ENCODE measurements at places on chromosomes 16 and 17.

GRCh38 chr17:65079489-65079900, 23.0 kb upstream of the GNA13 start:
- no peak for DNase-seq

DNA sequence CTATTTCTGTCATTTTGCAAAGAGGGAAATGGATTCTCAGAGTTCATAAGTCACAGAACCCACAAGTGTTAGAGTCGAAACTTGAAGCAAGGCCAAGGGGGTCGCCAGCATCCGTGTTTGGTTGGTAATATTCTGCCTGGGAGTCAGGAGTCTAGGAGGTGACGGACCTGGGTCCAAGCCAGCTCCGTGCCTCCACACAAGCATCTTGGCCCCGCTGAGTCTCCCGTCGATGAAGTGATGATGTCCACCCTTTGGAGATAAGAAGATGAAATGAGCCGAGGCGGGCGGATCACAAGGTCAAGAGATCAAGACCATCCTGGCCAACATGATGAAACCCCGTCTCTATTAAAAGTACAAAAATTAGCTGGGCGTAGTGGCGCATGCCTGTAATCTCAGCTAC, 53.2 kb upstream of the TNRC6C start:
- no peak for DNase-seq

- DNase-seq, result no peak
These were observed 18.6 kb downstream of the ALOX12B start for GRCh38 chr17:8068736-8069586.

- no peak for DNase-seq
These were observed 374.8 kb downstream of the SLC39A11 start for GRCh38 chr17:72717676-72718075.

- no peak for DNase-seq
These were observed 25.9 kb downstream of the NMT1 start for GRCh38 chr17:45086865-45087503.

GRCh38 chr17:66331038-66331816, 28.8 kb downstream of the PRKCA start:
- no peak for DNase-seq

DNA sequence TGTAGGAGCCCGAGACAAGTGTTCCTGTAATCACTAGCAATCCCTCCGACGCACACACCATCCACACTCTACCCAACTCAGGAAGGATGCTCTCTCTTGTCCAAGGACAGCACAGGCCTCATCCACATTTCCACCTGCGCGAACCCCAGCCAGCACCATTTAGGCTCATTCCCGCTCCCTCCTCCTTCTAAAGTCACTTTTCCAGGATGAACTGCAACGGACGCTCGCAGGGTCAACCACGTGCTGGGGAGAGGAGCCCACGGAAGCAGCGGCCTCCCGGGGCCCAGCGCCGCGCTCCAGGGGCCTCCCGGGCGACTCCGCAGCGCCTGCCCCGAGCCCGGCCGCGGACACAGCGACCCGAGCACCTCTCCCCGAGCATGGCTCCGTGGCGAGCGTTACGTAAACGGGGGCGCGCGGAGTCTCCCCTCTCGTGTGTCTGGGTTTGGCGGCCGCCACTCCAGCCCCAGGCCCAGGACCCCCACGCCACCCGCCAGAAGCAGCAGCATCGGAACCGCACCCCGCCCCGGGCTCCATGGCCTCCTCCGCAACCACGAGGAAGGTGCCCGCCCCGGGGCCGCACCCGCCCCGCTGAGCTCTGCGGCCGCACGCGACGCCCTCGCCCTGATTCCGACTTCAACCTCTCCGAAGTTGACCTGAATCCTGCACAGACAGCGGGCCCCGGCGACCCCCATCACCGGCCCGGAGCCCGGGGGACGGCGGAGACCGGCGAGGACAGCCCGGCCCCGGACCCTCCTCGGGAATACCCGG, 668 bp downstream of the USP36 start:
- DNase-seq, result no peak

DNA sequence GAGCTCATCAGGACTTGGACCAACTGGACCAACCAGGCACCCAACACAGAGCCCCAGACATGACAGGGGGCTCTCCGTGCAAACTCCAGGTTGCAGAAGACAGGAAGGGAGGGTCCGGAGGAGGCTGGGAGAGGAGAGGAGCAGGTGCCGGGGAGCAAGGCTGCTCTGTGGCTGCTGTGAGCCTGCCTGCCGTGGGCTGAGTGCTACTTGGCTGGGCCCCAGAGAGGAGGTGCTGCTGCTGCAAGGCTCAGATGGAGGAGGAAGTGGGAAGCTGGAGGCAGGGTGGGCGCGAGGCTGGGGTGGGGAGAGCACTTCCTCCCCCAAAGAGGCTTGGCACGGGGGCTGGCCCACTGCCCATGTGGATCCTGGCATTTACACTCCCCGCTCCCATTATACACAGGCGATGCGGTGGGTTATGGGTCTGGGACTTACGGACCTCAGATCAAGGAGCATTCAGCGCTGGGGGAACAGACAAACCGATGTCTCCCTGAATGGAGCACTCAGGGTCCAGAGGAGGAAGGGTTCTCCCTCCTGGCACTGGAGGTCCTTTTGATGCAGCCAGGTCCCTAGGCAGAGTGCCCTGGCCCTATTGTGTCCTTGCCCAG, 15.9 kb downstream of the EPOP start:
- no peak for DNase-seq

DNA sequence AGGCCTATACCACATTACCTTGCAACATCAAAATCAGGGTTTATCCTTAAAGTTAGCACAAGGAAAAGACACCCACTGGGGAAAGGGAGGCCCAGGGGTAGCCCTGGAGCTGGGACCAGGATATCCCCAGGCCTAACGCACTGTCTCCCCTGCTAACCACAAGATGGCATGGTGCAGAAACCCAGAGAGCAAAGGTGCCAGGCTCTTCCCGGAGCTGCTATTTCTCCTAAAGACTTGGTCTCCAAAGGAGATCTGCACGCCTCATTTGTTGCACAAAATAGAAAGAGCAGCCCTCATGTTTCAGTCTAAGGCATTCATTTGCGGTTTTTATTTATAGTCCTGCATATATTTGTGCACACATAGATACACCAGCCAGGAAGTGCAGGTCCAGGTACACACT, 408.6 kb downstream of the SOX9 start:
- no peak for DNase-seq

GRCh38 chr17:35041390-35041789, 22.1 kb downstream of the RFFL start:
- DNase-seq, result no peak

DNA sequence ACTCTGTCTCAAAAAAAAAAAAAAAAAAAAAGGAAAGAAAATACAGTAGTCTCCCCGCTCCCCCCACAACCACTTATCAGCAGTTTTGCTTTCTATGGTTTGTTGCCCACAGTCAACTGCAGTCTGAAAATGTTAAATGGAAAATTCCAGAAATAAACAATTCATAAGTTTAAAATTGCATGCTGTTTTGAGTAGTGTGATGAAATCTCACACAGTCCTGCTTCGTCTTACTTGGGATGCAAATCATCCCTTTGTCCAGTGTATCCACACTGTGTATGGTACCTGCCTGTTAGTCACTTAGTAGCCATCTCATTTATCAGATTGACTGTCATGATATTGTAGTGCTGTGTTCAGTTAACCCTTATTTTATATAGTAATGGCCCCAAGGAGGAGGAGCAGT, 41.5 kb downstream of the NF1 start:
- no peak for DNase-seq

- no peak for DNase-seq
These were observed 877.7 kb upstream of the CDH8 start for GRCh38 chr16:62913924-62914323.

DNA sequence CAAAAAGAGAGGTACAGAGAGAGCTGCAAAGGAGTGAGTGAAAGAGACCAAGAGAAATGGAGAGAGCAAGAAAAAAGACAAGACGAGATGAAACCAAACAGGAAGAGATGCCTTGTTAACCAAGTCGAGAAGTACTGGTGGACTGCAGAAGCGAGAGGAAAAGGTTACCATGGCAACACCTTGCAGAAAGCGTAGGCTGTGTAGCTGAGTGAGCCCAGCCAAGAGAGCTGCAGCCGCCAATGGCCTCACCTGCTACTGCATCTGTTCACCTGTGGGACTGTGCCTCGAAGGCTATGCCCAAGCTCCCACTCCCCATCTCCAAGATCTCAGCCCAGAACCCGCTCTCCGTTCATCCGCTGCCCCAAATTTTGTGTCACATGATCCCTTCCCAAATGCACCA, 161.3 kb downstream of the SLC39A11 start:
- DNase-seq, result no peak

- no peak for DNase-seq
These were observed 112.0 kb downstream of the AXIN2 start for GRCh38 chr17:65449495-65449894.

DNA sequence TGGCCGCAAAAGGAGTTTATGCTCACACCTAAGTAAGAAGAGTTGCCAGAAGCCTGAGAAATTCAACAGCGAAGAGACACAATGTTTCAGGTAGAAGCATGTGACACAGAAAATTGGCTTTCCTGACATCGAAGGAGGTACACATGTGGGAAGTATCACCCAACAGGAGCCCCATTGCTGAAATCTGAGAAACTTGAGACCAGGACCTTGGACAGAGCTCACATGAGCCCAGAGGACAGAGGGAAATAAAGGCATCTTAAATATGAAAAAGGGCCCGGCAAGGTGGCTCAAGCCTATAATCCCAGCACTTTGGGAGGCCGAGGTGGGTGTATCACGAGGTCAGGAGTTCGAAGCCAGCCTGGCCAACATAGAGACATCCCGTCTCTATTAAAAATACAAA, 304.1 kb upstream of the C16orf82 start:
- DNase-seq, result no peak

- DNase-seq, result peak; percentile 67
These were observed 3.3 kb upstream of the BRD7 start for GRCh38 chr16:50371936-50372595.

DNA sequence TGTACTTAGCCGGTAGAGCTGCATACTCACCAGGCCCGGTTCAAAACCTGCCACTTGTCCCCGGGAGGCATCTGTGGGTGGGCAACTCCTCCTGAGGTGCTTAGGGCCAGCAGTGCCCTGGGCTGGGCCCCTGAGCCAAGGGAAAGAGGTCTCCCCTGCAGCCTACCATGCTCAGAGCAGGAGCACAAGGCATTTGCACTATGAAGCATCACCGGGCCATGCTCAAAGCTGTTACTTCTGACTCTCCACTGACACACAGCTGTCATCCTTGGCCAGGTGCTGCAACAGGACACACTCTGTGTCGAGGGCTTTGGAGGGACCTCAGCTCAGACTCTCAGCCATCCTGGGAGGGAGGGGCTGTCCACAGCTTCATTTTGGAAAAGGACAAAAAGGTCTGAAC, 37.2 kb downstream of the SLC38A8 start:
- DNase-seq, result no peak

DNA sequence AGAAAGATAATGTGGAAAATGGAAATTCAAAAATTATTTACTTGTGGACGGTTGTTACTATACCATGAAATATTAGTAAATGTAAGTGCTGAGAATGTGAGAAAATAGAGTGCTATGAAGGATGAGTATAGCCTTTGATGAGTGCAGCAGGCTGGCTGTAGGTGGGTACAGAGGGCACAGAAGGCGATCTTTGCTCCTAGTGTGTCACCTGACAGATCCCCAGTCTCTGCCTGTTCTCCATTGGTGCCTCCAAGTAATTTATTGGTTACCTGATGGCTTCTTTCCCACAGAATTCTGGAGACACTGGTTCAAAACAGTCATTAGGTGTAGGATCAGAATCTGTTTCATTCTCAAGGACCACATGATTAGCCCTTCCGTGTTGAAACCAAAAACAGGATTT, 28.9 kb downstream of the ABCA9 start:
- no peak for DNase-seq

- DNase-seq, result no peak
These were observed 38.4 kb downstream of the ERN1 start for GRCh38 chr17:64091571-64091970.

GRCh38 chr16:89334050-89334449, 116.5 kb downstream of the ZNF778 start:
- no peak for DNase-seq

DNA sequence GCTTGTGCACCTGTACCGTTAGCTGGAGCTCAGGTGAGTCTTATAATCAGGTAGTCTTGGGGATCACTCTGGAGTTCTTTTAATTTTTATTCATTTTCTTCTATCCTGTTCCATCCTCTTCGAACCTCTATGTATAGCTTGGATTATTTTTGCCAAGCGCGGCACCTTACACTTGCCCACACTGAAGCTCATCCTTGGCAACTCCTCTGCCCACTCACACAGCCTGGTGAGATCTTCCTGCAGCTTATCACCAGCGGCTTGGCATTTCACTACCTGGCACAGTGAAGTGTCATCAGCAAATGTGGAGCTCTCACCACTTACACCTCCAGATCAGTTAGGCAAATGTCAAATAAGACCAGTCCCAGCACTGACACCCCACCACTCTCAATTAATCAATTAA, 116.7 kb downstream of the CACNG3 start:
- DNase-seq, result no peak

GRCh38 chr17:57406981-57407286, 150.6 kb downstream of the MSI2 start:
- DNase-seq, result peak; percentile 60

DNA sequence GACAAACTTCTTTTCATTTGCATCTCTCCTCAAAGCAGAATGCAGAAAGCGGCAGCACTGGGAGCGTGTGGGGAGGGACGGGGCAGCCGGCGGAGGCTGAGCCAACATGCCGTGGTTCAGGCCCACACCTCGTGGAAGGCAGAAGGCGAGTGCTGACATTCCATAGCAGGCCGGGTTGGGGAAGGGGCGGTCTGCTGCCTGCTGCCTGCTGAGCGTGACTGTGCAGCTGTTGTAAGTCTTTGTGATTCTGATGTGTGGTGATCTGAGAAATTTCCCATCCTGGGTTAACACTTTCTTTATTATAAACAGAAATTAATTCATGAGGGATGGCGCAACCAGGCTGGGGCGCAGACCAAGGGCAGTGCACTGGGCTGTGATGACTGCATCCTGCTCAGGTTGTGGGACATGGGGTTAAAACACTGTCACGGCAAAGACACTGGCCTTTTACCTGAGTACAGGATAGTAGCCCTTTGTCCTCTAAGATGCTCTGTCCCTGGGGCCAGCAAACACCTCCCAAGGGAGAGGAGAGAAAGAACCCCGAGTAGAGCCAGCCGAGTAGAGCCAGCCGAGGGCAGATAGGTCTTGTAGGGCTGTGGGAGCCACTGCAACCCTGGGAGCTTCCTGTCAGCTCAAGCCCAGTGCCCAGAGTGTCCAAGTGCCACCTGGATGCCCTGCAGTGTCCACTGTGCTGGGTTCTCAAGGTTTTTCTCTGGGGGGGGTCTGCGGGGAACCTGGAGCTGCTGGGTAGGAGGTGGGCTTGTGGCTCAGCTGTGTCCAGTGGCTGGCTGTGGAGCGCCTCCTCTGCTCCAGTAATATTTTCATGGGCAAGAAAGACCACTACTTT, 8.8 kb upstream of the DNASE1 start:
- DNase-seq, result peak; percentile 85

DNA sequence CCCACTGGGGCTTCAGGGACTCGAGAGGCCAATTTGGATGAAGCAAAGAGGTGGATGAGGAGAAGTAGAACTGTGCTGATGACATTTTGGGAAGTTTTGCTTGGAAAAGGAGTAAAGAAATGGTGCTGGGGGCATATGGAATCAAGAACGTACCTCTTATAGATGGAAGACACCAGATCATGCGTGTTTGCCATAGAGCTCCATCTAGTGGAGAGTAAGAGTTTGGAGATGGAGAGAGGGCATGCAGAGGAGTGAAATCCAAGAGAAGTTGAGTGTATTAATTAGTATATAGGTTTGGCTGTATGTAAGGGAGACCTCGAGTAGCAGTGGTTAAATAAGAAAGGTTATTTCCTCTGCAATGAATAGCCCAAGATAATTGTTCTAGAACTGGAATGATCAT, 56.0 kb downstream of the SHISA6 start:
- no peak for DNase-seq

Measured in ecto neural progenitor cell (in vitro differentiated cells).